ENCODE measurements at places on chromosomes 7 and 10. TPM values are rescaled to one million over a fixed set of nuclear protein-coding genes. Genes with fewer than 3 reads are reported as not detected.

Gene ZNF783
- 6.9 TPM for total RNA-seq

Gene CALN1
- total RNA-seq = not detected

Gene MYOF
- 174 TPM for total RNA-seq

Gene ZPBP
- not detected for total RNA-seq

Gene VSTM4
- not detected for total RNA-seq

Gene GPNMB
- total RNA-seq = not detected

Gene POU6F2
- not detected for total RNA-seq

Gene CALCR
- not detected for total RNA-seq

Gene C10orf95
- 1.6 TPM for total RNA-seq

Gene STAG3
- total RNA-seq = 0.07 TPM

Gene EMX2
- not detected for total RNA-seq

Gene CFAP69
- 6.6 TPM for total RNA-seq

Gene FOXI2
- total RNA-seq = not detected

DNA sequence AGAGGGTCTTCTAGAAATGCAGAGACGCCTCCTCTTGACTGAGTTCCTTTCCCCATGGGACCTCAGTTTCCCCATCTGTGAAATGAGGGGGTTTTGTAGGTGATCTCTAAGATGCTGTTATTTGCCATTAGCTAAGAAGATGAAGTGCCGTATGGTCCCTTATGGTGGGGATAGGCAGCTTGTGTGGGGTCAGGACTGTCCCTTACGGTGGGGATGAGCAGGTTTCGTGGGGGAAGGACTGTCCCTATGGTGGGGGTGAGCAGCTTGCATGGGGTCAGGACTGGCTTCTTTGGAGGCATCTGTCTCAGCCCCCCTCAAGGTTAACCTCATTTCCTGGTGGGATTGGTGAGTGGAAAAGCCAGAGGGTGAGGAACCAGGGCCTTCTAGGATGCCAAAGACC lies 148.3 kb upstream of the GPR26 start:
- no peak for DNase-seq

- DNase-seq = peak; percentile 51
These were observed 166.0 kb upstream of the SP4 start for GRCh38 chr7:21261627-21262594.

DNA sequence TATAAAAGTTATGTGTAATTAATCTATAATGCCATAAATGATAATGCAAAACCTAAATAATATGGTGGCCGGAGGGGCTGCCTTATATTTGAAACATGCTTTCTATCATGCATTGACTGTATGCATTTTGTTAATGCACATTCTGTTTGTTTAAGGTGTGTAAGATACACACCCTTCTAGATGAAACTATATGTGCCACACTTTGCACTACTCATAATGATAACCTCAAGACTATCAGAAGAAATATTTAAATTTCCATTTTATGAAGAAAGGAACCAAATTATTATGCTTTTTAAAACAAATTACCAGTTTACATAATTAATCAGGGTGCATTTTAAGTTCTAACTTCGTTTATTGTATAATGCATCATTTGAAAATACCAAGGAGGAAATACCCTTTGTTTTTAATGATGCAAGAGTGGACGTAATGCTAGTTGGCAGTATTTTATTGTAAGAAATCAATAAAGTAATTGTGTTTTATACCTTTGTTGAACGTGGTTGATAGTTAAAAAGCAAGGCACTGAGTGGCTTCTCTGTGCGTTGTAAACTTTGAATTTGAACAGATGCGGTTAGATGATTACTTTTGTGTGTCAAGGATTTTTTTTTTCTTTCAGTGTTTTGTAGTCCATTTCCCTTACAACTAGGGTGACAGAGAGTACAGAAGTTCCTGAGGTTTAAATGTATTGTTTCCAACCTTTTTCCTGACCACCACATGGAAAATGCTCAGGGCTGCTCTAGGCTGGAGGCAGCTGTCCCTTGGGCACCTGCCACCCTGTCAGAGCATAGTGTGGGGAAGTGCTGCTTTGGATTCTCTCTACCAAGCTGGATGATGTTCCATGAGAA lies 21.6 kb downstream of the NRBF2 start:
- no peak for DNase-seq

GRCh38 chr7:136911344-136911743 lies 42.9 kb downstream of the CHRM2 start:
- DNase-seq = peak; percentile 62

GRCh38 chr7:157652161-157652953 lies 315.6 kb downstream of the DNAJB6 start:
- no peak for DNase-seq

GRCh38 chr10:94376865-94377264 lies 14.1 kb upstream of the NOC3L start:
- DNase-seq = no peak

GRCh38 chr10:43261578-43262396 lies 5.1 kb downstream of the RASGEF1A start:
- DNase-seq = no peak

GRCh38 chr10:28087661-28088351 lies 88.9 kb upstream of the ODAD2 start:
- DNase-seq = peak; percentile 47

DNA sequence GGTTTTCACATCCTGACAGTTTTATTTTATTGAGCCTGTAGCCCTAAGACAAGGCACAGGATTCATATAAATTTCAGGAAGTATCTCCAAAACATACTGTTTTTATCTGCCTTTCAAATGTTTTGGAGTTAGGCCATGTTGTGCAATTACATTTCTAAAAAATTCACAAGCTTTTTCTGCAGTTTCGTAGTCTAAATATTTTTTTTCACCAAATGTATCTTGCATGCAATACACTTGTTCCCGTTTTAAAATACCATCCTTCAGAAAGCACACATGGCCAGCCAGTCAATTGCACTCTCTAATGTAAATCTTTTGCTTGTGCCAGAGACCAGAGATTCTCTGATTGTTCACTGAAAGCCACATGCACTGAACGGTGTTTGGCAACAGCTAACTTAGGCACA lies 161.5 kb upstream of the PRKCQ start:
- DNase-seq = no peak

GRCh38 chr7:30900053-30900452 lies 11.6 kb upstream of the AQP1 start:
- DNase-seq = no peak

DNA sequence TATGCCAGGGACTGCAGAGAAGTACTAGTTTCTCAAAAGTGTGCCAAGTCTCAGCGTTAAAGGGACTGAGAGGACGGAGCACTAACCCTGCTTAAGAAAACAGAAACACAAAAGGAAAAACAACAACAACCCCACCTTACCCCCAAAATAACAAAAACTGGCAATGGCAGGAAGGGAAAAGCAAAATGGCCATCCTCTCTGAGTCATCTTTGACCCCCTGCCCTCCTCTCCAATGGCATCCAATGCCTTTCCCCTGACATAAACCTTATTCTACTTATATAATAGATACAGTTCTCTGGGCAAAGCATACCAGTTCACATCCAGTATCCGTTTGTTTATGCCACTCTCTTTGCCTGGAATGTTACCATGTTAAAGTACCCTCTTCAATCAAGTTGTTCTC lies 1.6 kb downstream of the POLR1F start:
- no peak for DNase-seq

DNA sequence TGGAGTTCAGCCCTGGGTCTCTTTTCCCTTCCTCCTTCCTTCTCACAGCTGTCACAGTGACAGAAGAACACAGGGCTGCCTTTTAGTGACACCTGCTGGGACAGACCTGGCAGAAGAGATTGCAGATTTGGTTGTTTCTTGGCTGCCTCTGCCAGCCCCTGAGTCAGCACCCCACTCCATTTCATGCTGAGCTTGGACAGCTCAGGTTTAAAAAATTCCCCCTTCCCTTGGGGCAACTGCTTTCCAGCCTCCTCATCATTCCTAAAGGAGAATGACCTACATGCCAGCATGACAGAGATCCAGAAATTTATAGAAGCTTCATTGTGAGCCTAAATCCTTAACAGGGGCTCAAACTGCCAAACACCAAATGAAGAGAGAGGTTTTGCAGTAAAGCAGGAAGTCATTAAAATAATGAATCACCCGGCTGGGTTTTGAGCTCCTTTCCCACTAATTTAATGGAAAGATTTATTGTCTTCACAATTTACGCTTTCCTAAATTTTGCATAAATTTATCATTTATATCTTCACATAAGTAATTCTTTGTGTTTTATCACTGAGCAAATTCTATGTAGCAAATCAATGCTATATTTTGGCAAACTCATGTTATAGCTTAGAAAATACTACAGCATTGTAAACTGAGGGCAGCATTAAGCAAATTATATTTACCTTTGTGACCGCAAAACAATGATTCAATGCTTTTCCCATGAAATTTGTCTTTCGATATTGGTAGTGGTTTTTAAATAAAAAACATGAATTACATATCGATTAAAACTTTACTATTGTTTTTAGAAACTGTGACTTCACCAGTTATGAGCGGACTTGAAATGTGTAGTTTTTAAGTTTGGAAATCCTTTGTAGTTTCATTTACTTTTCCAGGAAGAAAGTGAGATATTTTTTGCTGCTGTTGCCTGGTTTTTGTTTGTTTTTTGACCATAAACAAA lies 399.5 kb upstream of the ANKRD30A start:
- peak; percentile 100 for DNase-seq

GRCh38 chr7:131072505-131073091 lies 255.1 kb upstream of the MKLN1 start:
- peak; percentile 48 for DNase-seq

GRCh38 chr7:44267719-44268421 lies 57.5 kb downstream of the CAMK2B start:
- no peak for DNase-seq

GRCh38 chr10:118343115-118343514 lies 991 bp upstream of the FAM204A start:
- DNase-seq = peak; percentile 12

DNA sequence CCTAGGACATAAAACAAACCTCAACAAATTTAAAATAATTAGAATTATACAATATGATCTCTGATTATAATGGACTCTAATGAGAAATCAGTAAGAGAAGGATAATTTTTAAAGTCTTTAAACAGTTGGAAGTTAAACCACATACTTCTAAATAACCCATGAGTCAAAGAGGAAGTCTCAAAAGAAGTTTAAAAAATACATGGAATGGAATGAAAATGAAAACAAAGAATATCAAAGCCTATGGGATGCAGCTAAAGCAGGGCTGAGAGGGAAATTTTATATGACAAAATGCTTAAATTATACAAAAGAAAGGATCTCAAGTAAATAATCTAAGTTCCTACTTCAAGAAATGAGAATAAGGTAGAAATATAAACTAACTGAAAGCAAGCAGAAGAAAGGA lies 460.5 kb downstream of the RPS24 start:
- no peak for DNase-seq

- no peak for DNase-seq
These were observed 24.0 kb downstream of the FRA10AC1 start for GRCh38 chr10:93678386-93678785.

- DNase-seq = peak; percentile 2
These were observed 10.6 kb downstream of the RPA3 start for GRCh38 chr7:7707806-7708205.

DNA sequence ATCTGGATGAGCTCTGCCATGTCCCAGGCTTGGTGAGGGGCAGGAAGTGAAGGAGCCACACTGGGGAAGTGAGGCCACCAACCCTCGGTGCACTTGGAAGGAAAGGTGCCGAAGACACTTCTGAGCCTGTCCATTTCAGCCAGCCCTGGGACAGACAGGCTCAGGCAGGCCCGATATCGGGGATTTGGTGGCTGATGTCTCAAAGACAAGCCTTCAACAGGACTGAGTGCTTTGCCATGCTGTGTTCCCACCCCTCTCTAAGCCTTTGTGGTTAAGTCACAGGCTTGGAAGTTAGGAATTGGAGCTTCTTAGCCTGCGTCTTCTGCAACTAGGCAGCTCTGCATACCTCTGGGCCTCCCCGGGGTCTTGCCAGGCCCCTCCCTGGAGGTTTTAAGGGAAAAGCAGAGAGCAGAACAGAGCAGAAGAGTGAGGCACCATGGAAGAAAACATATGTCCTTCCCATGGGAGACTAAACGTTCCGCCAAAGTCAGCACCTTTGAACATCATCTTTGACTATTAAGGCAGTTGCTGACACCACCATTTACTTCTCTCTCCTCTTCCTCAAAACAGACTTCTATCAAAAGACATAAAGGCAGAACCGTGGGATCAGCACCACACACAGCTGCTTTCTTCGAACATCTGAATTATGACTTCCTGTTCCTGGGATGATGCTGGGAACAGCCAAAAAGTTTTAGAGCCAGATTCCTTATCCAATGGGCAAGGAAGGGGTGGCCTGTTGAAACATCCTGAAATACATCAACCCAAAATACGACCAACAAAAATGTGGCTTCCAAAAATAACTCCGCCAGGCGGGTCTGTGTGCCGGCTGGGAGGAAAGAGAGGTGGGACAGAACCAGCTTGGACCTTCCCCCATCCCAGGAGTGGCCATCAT lies 71.8 kb downstream of the AFAP1L2 start:
- DNase-seq = no peak

- peak; percentile 85 for DNase-seq
These were observed 11.2 kb downstream of the SLC13A4 start for GRCh38 chr7:135716677-135717238.

- DNase-seq = no peak
These were observed 40.2 kb downstream of the NCAPG2 start for GRCh38 chr7:158664406-158664805.

DNA sequence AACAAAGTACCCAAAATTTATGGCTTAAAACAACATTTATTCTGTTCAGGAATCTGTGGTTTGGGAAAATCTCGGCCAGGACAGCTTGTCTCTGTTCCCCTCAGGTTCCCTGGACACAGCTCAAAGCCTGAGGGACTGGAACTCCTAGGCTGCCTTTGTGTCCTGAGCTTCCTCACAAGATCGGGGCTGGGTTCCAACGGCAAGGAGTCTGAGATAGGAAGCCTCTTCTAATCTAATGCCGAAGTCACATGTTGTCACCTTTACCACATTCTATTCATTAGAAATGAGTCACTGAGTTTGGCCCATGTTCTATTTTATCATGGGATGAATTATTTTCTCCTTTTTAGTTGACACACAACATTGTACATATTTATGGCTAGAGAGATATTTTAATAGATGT lies 80.5 kb downstream of the ANKRD26 start:
- no peak for DNase-seq
